ENCODE measurements at places on chromosomes 2 and 18. TPM values are rescaled to one million over a fixed set of nuclear protein-coding genes. Genes with fewer than 3 reads are reported as not detected.

IL1F10 gene
- polyA plus RNA-seq, result not detected

MDH1 gene
- polyA plus RNA-seq, result 1,017 TPM

EGR4 gene
- polyA plus RNA-seq, result not detected

EPB41L3 gene
- 4.0 TPM for polyA plus RNA-seq

UGT1A5 gene
- polyA plus RNA-seq, result not detected

TBR1 gene
- not detected for polyA plus RNA-seq

SERPINB11 gene
- not detected for polyA plus RNA-seq

OTOF gene
- polyA plus RNA-seq, result 0.03 TPM

APCDD1 gene
- 40.4 TPM for polyA plus RNA-seq

DNA sequence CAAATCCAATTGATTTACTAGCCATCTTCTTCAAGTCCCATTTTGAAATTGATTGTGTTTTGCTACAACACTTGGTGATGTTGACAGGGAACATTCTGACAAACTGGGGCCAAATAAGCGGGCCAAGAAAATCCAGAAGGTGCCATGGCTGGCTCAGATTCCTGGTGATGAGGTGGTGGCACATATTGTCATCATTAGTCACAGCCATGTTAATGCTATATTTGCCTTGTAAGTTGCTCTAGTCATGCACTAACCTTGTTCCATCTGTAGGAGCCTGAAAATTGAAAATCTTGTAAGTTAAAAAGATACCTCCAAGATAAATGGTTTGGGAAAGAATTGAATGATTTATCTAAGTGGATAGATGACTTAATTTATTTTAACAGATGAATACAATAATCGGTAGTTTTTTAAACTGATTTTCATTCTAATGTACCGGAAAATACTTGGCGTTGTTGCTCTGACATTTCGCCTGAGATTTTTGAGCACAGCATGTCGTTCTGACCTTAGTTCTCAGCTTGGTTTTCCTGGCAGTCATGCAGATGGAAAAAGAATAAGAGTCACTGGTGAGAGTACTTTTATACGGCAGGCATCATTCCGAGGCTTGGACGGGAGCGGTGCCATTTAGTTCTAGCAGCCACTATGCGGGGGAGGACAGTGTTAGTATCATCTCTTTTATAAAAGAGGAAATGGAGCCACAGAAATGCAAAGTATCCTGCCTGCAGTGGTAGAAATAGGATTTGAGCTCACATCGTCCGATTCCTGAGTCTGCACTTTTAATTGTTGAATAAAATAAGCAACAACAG lies 133.9 kb downstream of the ZNF532 start:
- H3K4me3 ChIP-seq, result peak overlapping the region; percentile 22
- peaks cover 41% of the 10 kb centered on the region for H3K4me1 ChIP-seq
- H3K36me3 ChIP-seq, result no peaks in the 10 kb centered on the region
- DNase-seq, result peak; percentile 52
- H3K27ac ChIP-seq, result peak overlapping the region; percentile 87
- no peaks in the 10 kb centered on the region for H3K27me3 ChIP-seq

DNA sequence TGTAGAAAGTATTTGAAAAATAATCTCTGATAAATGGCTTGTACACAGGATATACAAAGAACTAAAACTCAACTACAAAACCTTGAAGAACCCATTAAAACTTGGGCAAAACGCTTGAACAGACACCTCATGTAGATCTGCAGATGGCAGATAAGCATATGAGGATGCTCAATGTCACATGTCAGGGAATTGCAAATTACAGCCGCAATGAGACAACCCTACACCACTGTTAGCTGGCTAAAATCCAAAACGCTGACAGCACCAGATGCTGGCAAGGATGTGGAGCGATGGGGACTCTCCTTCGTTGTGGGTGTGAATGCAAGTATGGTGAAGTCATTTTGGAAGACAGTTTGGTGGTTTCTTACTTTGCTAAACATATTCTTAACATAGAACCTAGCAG lies 53.7 kb downstream of the SNTG2 start:
- peaks cover 3% of the 10 kb centered on the region for H3K27me3 ChIP-seq
- DNase-seq, result no peak
- no peak overlapping the region for H3K4me3 ChIP-seq
- H3K36me3 ChIP-seq, result no peaks in the 10 kb centered on the region
- no peaks in the 10 kb centered on the region for H3K4me1 ChIP-seq
- H3K27ac ChIP-seq, result no peak overlapping the region

DNA sequence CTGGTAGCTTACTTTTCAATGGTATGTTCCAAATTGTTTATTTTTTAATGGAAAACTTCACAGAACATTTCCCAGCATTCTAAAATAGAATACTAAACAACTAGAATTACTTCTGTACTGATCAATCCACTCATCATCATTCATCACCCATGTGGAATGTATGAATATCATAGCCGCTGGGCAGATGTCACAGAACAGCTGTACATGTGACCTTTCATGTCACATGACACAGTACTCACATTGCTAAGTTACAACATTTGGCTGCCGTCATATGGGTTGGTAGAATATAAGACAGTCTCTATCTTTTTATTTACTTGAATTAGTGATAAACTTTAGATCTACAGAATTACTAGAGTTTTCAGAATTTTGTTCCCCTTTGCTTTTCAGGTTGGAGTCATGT lies 387.6 kb downstream of the ZEB2 start:
- DNase-seq, result no peak
- H3K36me3 ChIP-seq, result no peaks in the 10 kb centered on the region
- H3K4me3 ChIP-seq, result no peak overlapping the region
- H3K27me3 ChIP-seq, result no peaks in the 10 kb centered on the region

DNA sequence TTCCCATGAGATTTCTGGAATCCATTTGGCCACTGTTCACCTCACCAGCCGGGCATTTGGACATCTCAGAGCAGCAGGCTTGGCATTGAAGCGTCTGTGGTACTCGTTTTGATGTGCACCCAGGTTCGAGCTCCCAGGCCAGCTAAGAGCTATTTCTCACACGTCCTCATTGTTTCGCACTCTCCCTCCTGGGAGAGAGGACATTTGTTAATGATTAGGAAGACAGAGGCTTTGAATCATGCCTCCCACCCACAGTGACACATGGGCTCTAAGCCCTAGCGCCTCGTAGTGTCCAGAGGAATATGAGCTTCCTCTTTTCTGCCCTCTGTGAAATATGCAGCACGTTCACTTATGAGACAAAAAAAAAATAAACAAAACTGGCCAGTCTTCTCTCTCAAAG lies 361.8 kb downstream of the RND3 start:
- H3K36me3 ChIP-seq, result no peaks in the 10 kb centered on the region
- no peak overlapping the region for H3K4me3 ChIP-seq
- DNase-seq, result no peak

GRCh38 chr2:140248623-140249022 lies 1468.4 kb upstream of the NXPH2 start:
- no peak overlapping the region for H3K4me3 ChIP-seq
- H3K27me3 ChIP-seq, result no peaks in the 10 kb centered on the region
- no peak for DNase-seq
- H3K36me3 ChIP-seq, result no peaks in the 10 kb centered on the region
- H3K4me1 ChIP-seq, result no peaks in the 10 kb centered on the region

DNA sequence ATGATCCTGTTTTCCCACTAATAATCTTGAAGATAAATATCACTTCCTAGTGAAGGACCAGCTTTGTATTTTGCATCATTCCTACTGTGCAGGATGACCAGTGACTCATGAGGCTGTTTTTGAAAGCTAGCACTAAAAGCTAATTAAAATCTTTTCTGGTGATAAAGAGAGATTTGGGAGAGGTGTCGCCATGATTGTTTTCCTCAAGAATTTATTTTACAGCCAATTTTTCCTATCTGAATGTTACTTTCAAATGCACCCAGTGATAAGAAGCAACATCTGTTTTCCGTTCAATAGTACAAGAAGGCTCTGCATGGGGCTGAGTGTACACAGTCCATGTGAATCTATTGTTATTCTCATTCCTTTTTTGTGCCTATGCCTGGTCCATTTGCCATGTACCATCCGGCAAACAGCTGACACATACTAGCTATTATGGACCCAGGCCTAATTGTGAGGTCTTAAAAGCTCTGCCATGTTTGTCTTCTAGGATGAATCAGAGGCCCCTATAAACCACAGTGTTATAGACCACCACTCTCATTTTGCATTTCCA lies 28.4 kb downstream of the MEIS1 start:
- H3K27ac ChIP-seq, result no peak overlapping the region
- DNase-seq, result no peak
- peaks cover 18% of the 10 kb centered on the region for H3K36me3 ChIP-seq
- no peak overlapping the region for H3K4me3 ChIP-seq
- H3K4me1 ChIP-seq, result peaks cover 11% of the 10 kb centered on the region

GRCh38 chr2:122167515-122167914 lies 412.1 kb downstream of the TSN start:
- no peaks in the 10 kb centered on the region for H3K36me3 ChIP-seq
- DNase-seq, result no peak

- no peaks in the 10 kb centered on the region for H3K36me3 ChIP-seq
- no peaks in the 10 kb centered on the region for H3K4me1 ChIP-seq
- H3K27me3 ChIP-seq, result no peaks in the 10 kb centered on the region
- no peak for DNase-seq
- H3K27ac ChIP-seq, result no peak overlapping the region
- no peak overlapping the region for H3K4me3 ChIP-seq
Measured at GRCh38 chr2:17184512-17184911, 333.7 kb downstream of the RAD51AP2 start.

DNA sequence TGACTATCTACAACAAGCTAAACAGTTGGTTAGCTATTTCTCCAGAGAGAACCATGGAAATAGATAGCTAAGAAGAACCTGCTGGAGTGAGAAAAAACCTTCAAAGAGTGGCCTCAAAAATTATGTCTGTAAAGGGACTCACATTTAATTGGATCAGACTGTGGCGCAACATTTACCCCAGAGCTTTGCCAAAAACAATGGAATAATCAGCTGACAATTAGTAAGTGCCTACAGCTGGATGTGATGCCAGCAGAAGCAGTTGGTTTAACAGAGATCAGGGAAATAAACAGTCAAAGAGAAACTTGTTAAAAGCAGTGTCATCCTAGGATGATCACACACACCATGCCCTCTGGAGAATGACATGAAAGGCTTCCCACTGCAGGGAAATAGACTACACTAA lies 310.7 kb downstream of the CLIP4 start:
- no peaks in the 10 kb centered on the region for H3K36me3 ChIP-seq
- H3K4me3 ChIP-seq, result no peak overlapping the region
- no peaks in the 10 kb centered on the region for H3K27me3 ChIP-seq
- H3K4me1 ChIP-seq, result peaks cover 6% of the 10 kb centered on the region

DNA sequence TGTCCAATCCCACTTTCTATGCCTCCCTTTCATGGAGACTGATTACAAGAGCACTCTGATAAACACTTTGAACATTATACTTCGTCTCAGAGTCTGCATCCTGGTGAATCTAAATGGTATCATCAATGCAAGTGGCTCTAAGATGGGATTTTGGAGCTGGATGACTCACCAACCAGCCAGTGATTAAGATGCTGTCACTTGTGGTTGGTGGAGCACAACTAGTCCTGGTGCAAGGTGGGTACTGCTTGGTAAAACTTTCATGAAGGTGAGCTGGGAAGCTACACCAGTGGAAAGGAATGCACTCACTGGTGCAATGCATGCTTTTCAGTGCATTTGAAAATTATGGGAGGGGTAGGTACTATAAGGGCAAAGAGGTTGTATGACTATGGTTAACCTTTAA lies 137.7 kb upstream of the TRIB2 start:
- H3K27me3 ChIP-seq, result no peaks in the 10 kb centered on the region
- no peaks in the 10 kb centered on the region for H3K36me3 ChIP-seq
- no peaks in the 10 kb centered on the region for H3K4me1 ChIP-seq
- H3K27ac ChIP-seq, result no peak overlapping the region

DNA sequence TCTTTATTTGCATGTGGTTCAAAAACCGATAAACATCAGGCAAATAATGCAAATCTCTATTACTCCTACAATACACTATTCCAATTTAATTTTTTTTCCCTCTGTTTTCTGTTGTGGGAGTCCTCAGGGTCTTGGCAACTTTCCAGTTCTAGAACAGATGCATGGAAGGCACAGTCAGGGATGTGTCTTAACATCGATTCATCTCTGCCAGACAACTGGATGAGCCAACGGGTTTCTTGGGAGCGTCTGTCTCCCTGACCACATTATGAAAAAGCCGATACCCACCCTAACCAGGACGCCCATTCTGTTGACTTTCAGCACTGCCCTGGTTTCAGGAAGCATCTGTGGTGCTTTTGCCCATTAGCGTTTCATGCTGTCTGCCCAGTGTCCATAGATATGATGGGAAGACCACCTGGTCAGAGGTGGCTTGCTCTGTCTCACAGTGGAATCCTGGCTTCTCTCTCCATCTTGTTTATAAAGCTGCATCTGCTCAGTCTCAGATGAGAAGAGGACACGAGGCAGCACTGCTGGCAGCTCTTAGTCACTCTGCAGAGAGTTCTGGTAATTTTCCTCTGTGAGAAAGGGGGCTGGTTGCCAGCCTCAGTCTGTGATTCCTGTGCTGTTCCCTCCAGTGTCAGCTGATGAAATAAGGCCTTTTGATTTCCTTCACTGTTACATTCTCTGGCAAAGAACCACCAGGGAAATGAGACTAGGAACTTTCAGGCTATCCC lies 57.9 kb upstream of the KCNE4 start:
- DNase-seq, result peak; percentile 68
- H3K4me3 ChIP-seq, result no peak overlapping the region
- peaks cover 20% of the 10 kb centered on the region for H3K4me1 ChIP-seq
- no peaks in the 10 kb centered on the region for H3K27me3 ChIP-seq
- H3K36me3 ChIP-seq, result no peaks in the 10 kb centered on the region
- peak overlapping the region; percentile 68 for H3K27ac ChIP-seq

- no peaks in the 10 kb centered on the region for H3K36me3 ChIP-seq
- DNase-seq, result no peak
- H3K4me1 ChIP-seq, result peaks cover 23% of the 10 kb centered on the region
- no peak overlapping the region for H3K4me3 ChIP-seq
- H3K27ac ChIP-seq, result no peak overlapping the region
- peaks cover 3% of the 10 kb centered on the region for H3K27me3 ChIP-seq
Measured at GRCh38 chr2:10239561-10239967, 63.1 kb upstream of the HPCAL1 start.
